A549 treated with AZD2906 at 1 μM for 4 hours (cell line): ENCODE measurements at places on chromosomes 16 and 17. TPM values are rescaled to one million over a fixed set of nuclear protein-coding genes. Genes with fewer than 3 reads are reported as not detected.

CA7 gene
- 0.05 to 0.06 TPM (median 0.06 TPM) in 3 of 5 replicates, not detected in the others for total RNA-seq

TSPAN10 gene
- 3.5 to 5.8 TPM (median 5.0 TPM) in 5 replicates for total RNA-seq

VTN gene
- 16.3 to 24.7 TPM (median 20.7 TPM) in 5 replicates for total RNA-seq

TP53TG3F gene
- 0.08 to 0.16 TPM (median 0.12 TPM) in 4 of 5 replicates, not detected in the other for total RNA-seq

ARHGAP27 gene
- total RNA-seq = 11.3 to 16.9 TPM (median 15.1 TPM) in 5 replicates

ELP5 gene
- 131 to 160 TPM (median 140 TPM) in 5 replicates for total RNA-seq
